Activated CD4-positive, CD25-positive, alpha-beta regulatory T cell treated with anti-CD3 and anti-CD28 coated beads, Interleukin-2, amount 50 U/mL, for 16 hours (primary cell): ENCODE measurements at places on chromosomes 6 and 20.

- no peak for DNase-seq
Observed at GRCh38 chr6:110476046-110476849, at the start of gene SLC22A16. Gene SLC22A16, minus strand, starts transcription at chr6:110476613. Its CDS starts 39 bp downstream, at chr6:110476574.

DNA sequence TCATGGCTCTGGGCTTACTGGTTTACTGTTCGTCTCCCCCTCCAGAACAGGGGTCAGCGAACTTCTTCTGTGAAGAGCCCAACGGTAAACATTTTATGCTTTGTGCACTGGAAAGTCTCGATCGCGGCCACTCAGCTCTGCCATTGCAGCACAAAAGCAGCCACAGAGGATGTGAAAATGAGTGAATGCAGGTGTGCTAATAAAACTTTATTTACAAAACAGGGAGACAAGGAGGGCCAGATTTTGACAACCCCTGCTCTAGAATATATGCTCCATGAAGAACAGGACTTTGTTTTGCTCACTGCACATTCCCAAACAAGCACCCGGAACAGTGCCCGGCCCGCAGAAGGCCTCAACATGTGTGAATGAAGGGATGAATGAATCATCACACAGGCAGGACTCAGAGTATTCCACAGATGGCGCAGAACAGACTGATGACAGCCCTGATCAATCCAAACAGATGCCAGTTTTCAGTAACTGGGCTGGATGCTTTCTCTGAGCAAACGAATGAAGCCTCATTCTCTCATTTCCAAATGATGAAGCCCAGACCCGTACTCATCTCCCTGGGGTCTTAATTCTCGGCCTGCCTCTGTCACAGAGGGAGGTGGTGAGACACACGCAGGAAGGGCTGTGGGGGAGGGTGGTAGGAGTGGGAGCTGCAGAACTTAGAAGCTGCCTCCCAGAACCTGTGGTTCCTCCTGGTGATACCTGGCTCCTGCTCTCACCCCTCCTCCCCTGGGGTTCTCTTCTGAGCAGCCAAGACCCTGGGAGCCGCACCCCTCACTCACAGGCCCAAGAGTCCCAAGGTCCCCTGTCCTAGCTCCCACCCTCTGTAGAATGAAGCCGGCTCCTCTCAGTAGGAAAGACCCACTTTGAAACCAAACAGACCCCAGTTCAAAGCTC, 196.4 kb downstream of the PREX1 start:
- DNase-seq: no peak

DNA sequence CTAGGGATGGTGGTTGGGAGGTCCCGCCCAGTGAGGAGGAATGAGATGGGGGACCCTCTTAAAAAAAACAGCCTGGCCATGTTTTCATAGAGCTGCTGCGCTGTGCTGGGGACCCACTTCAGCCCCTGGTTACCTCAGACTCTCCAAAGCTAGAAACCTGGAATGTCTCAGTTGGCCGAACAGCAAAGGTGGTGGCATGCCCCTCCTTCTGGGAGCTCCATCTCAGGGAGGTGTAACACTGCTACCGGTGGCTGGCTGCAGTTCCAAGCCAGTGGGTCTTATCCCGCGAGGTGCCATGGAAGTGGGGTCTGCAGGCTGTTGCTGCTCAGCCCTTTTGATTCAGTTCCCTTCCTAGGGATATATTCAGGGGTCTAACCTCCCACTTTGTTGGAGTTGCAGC, 35.7 kb upstream of the TFB1M start:
- DNase-seq: no peak

GRCh38 chr6:34362909-34363680, 29.4 kb downstream of the NUDT3 start:
- no peak for DNase-seq

DNA sequence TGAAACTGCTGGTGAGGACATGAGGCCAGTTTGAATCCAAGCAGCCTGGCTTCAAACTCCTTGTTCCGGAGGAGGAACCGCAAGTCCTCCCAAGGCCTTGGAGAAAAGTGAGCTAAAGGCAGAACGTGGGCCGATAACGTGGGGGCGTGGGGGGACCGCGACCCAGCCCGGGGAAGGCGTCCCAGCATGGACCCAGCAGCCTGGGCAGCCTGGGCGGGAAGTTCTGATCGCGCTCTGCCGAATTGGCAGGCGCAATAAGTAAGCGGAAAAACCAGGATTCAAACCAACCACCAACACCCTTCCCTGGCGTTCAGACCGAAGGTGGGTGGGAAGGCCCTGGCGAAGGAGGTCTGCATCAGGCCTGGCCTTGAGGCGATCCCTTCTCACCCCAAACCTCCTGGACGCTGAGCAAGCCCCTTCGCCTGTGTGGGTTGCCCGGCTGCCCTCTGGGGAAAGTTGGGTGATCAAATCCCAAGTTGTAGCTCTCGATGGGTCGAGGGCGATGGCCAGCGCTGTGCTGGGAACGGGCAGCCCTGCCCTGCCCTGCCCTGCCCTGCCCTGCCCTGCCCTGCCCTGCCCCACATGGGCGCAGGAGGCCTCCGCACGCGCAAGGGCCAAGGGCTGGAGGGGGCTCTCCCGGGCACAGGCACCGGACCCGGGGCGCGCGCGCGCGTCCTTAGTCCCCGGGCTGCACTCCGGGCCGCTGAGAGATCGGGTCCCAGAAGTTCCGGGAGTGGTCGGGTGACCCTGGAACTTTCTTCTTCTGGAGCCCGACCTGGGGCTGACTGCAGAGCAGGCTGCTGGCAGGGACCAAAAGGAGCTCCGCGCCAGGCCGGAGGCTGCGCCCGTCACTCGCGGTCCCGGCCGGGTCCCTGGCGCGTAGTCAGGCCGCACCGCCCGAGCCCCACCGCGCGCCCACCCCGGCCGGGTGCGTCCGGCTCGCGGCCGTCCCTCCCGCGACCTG, 637 bp upstream of the SLC22A3 start:
- DNase-seq: no peak
